ENCODE measurements at places on chromosomes 11 and 22.

DNA sequence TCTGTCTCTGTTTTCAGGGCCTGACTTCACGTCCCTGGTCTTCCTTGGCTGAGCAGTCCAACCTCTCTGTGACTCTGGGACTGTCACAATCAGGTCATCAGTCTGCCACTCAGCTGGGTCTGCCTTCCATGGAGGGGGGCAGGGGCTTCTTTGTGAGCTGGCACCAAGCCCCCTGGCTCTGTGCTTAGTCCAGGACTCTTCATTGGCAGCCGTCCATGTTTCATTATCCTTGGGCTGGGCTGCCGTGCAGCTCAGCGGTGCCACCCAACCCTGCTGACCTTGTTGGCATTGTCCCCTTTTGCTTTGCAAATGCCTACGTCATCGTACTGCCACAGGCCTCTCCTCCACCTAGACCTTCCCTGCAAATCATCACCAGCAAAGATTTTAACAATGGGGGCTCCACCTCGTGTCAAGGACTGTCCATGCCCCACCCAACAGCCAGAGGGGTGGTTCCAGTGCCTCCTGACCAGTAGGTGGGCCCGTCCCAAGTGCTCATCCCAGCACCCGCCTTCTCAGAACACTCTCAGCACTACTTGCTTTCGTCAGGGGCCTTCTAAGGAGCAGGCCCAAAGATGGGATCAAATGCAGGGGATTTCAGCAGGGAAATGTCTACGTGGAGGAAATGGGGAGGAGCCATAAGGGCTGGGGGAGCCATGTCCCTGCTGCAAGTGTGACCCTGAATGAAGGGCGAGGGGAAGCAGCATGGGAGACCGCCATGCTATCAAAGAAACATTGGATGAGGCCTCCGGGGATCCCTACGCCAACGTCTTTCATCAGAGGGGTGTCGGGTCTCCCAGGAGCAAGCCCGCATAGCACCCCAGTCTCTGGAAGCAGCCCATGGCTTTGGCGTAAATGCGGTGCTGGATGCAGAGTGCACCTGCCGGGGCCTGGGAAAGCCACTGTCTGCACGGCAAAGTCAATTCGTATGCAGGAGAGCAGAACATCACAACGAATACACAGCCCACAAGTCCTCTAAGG, 18.2 kb downstream of the KRTAP5-6 start:
- no peak for DNase-seq

- no peak for DNase-seq
Observed at GRCh38 chr11:69775163-69775755, at the start of gene FGF4. Gene FGF4 (minus strand): TSS chr11:69775341. CDS start chr11:69775084, 257 bp downstream.

GRCh38 chr11:34546511-34547209, 33.1 kb upstream of the ELF5 start:
- DNase-seq = no peak

- DNase-seq = no peak
Observed at GRCh38 chr22:30695351-30695851, 727 bp downstream of the OSBP2 start.

DNA sequence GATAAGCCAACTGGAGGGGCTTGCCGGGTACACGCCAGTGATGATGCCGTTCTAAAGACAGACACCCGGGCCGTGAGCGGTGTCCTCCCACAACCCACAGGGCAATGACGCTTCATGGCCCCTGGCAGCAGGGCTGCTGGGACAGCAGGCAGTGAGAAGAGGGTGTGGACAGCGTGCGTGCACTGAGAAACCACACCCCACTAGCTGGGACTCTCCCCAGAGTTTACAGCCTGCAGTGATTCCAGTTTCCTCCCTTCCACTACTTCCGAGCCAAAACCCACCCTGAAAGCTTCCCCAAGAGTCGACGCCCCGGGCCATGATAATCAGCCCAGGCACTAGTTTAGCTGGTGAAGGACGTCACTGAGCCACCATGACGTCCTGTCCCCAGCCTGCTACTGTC, 29.2 kb downstream of the CPT1A start:
- no peak for DNase-seq

DNA sequence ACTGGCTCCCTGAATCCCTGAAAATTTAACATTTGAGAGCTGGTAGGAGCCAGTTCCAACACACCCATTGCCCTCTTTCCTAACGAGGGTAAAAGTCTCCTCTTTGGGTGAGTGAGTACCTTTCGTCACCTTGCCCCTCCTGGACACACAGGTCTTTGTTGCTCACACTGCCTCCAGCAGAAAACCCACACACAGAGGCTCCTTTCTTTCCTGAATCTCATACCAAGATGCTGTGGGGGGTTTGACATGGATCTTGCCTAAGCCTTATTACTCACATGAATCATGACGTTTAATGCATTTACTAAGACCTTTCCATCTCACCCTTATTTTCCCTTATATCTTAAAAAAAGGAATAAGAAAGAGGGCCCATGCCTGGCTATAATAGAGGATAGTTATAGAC, 53.0 kb downstream of the PARVA start:
- DNase-seq = no peak

GRCh38 chr11:45930031-45930794, 7.8 kb downstream of the LARGE2 start:
- DNase-seq = no peak

GRCh38 chr22:50180727-50181521, 4.8 kb upstream of the TRABD start:
- DNase-seq = no peak

- DNase-seq = no peak
Observed at GRCh38 chr22:24510637-24511625, 15.8 kb downstream of the UPB1 start.

DNA sequence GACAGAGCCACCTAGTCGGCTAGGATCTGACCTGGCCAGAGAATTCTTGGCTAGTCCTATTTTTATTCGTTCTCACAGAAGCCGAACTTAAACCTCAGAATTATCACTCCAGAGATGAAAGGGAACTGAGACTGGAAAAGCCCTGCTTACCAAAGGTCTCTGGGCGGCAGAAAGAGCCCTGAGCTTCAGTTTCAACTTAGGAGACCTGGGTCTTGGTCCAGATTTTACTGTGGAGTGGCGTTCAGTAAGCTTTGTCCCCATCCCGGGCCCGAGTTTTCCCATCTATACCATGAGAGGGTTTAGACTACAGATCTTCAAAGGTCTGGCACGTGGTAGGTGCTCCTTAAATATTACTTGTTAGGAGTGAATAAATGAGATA, 516 bp downstream of the NEU3 start:
- no peak for DNase-seq

GRCh38 chr11:66881927-66882452, 25.1 kb downstream of the LRFN4 start:
- DNase-seq = no peak

DNA sequence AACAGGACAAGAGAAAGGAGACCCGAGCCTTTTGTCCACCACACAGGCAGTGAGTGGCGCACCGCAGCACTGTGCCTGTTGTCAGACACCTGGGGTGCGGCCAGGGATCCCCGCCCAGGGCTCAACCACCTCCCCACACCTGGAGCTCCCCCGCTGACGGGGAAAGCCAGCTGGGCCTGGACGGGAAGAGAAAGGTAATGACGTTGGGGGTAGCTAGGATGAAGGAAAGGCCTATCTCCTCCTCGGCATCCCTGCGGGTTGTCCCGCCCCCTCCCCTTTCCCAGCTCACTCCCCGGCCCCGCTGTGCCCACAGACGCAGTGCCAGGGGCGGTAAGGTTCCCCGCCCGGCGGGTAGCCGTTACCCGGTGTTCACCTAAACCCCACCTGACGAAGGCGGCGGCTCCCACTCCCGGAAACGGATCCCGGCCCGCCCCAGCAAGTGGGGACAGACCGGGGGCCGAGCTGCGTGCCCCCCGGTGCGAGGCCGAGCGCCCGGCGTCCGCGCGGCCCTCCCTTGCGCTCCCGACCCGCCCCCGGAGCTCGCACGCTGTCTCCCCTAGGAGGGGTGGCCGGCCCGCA, 495 bp downstream of the HYOU1 start:
- DNase-seq = no peak

DNA sequence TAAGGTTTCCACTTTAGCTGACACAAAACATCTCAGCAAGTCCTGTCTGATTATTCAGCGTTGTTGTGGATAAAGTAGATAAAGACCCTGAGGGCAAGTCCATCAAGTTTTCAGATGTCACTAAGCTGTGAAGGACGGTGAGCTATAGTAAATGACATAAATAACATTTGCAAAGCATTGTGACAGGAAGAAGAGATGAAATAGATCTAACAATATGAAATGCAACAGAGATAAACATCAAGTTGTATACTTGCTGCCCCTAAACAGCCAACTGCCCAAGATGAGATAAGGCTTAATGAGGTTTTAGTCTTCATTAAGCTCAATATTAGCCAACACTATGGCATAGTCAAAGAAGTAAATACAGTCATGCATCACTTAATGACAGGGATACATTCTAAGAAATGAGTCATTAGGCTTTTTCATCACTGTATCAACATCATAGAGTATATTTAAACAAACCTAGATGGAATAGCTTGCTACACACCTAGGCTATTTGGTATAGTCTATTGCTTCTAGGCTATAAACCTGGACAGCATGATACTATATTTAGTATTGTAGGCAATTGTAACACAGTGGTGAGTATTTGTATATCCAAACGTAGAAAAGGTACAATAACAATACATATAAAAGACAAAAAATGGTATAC, 625.1 kb upstream of the ANO5 start:
- DNase-seq = no peak
